AG04449 (cell line): ENCODE measurements at places on chromosomes 5 and 9.

- DNase-seq = no peak
Measured at GRCh38 chr5:178206166-178207101, 2.1 kb downstream of the HNRNPAB start.

GRCh38 chr5:117547192-117547591 lies 972.6 kb upstream of the SEMA6A start:
- DNase-seq = no peak

- no peak for DNase-seq
Measured at GRCh38 chr5:163089230-163089629, 348.2 kb upstream of the CCNG1 start.

GRCh38 chr5:156680831-156681230 lies 169.3 kb upstream of the PPP1R2B start:
- no peak for DNase-seq

- DNase-seq = no peak
Measured at GRCh38 chr5:55236800-55237199, 3.4 kb upstream of the CCNO start.

DNA sequence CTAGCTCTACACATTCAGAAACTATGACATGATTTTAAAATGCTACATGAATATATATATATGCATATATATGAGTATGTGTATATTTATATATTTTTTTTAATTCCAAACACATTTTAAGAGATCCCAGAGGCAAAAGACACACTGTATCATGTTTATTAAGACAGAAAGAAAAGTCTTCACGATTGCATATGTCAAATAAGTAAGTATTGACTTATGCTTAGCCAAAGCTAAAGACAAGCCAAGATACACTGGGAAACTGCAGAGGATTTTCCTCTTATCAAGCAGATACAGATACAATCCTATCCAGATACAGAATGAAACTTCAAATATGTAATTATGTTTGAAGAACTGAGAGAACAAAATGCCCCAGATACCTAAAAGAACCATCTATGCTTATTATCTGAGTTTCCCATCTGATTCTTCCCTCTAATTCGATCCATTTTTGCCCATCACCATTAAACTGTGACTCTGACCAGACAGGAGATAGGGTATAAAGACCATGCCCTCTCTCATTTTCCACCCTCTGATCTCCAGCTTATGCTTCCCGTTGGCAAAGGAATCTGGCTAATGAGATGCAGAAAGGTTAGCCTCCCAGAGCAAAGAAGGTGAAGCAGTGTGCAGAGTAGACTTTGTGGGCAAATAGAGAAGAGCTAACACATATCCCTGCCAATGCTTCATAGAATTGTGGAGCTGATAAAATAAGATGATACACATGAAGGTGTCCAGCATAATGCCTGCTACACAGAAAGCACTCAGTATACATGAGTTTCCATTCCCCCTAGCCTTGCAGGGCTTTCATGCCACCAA lies 131.0 kb upstream of the TARS1 start:
- DNase-seq = no peak

- no peak for DNase-seq
Measured at GRCh38 chr9:108569624-108570023, 286.2 kb downstream of the ACTL7B start.

- DNase-seq = no peak
Measured at GRCh38 chr9:104858271-104858670, 69.7 kb downstream of the ABCA1 start.

- DNase-seq = no peak
Measured at GRCh38 chr9:113999256-114000062, 78.6 kb downstream of the AMBP start.

DNA sequence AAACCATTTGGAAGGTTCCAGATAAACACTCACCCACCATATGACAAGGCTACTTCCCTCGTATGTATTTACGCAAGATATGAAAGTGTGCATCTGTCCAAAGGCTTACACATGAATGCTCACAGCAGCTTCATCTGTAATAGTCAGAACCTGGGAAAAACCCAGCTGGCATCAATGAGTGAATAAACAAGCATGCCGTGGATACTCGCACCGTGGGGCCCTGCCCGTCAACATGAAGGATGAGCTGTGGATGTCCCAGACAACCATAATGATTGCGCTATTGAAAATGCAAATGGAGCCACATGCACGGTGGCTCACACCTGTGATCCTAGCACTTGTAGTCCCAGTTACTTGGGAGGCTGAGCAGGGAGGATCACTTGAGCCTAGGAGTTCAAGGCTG lies 60.6 kb upstream of the FCN1 start:
- no peak for DNase-seq

GRCh38 chr5:119264186-119264585 lies 91.6 kb upstream of the TNFAIP8 start:
- no peak for DNase-seq

DNA sequence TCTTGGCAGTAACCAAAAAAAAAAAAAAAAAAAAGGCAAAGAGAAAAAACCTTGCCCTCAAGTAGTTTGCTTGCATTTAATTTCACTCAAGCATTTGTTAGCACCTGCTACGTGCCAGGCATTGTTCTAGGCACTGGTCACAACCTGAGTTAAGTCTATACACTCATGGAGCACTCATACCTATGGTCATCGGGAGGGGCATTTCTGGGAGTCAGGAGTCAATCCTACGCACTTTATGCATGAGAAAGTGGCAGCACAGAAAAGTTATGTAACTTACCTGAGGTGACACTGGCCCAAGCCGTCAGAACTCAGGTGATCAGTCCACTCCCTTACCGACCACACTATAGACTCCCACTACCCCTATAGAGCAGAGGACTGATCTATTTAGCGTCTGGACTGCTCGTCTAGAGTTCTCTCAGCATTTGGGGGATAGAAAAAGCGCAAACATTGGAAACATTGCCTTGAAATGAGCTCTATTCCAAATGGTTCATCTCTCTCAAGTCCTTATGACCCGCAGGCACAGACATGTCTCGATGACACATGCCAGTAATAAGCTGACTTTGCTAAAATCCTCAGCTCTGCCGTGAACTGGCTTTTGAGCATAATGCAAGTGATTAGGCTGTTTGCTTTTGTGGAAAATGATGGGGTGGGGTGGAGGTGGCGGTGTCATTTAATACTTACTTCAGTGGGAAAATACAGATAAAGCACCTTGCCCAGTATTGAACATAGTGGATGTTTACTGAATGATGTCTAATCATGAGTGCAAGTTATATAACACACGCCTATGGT lies 160.2 kb downstream of the ARHGEF28 start:
- no peak for DNase-seq
